ENCODE measurements at places on chromosomes 4 and X. TPM values are rescaled to one million over a fixed set of nuclear protein-coding genes. Genes with fewer than 3 reads are reported as not detected.

CT55 gene
- polyA plus RNA-seq, result 1.9 TPM

P2RY8 gene
- 0.08 TPM for polyA plus RNA-seq

DCAF4L1 gene
- polyA plus RNA-seq, result 0.05 TPM

ADH7 gene
- polyA plus RNA-seq, result not detected

USP17L21 gene
- polyA plus RNA-seq, result not detected

VCX3A gene
- not detected for polyA plus RNA-seq
